BJ (cell line): ENCODE measurements at places on chromosomes 4 and X.
A peak's percentile ranks its signal among the peaks of the same experiment; 100 is the strongest.

- no peak for DNase-seq
Observed at GRCh38 chr4:81319657-81320056, 104.6 kb upstream of the PRKG2 start.

- DNase-seq = no peak
Observed at GRCh38 chr4:113884655-113885054, 94.8 kb downstream of the ARSJ start.

- DNase-seq = no peak
Observed at GRCh38 chr4:71406459-71406963, 67.7 kb downstream of the SLC4A4 start.

GRCh38 chr4:8592366-8593263, at the start of gene CPZ:
Gene CPZ, plus strand, starts transcription at chr4:8592765. Its CDS starts 69 bp downstream, at chr4:8592834.
- peak; percentile 5 for DNase-seq

GRCh38 chrX:40479777-40480318, 100.9 kb upstream of the ATP6AP2 start:
- no peak for DNase-seq

GRCh38 chrX:129714581-129714980, 24.2 kb upstream of the XPNPEP2 start:
- no peak for DNase-seq

GRCh38 chrX:24395775-24396174, 35.3 kb downstream of the SUPT20HL1 start:
- peak; percentile 19 for DNase-seq

GRCh38 chr4:52932591-52933470, 70.7 kb downstream of the RASL11B start:
- DNase-seq = no peak

DNA sequence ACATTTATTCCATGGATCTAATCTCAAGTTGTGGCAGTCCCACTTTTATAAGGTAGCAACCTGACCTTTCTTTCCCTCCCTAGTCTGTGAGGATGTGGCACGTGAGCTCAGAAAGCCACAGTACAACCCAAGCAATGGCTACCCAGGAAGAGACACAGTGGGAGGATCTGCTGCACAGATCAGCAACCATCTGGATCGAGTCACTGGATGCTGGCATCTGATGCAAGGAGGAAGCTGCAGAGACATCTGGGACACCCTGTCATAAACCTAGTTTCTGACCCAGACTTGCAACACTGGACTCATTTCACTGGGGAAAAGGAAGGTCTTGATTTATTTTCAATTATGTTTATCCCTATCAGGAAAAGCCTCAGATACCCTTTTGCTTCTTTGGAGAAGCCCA, 327.1 kb downstream of the PAPSS1 start:
- DNase-seq = no peak

GRCh38 chr4:7831330-7831729, 108.3 kb downstream of the AFAP1 start:
- peak; percentile 51 for DNase-seq

DNA sequence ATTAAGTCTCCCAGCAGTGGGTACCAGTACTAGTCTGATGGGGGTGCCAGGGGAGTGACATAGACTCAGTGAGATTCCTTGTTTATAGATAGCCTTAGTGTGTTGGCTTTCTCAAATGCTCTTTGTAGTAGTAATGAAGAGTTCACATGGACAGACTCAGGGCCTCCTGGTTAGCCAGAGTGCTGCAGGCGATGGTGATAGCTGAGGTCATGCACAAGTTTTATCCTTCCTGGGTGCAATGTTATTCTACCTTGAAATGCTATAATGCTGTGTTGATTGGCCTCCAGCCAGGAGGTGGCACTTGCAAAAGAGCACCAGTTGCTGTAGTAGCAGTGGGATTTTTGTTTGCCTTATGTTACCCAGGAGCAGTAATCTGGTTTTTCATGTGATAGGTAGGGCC, 35.5 kb upstream of the ADH4 start:
- DNase-seq = no peak

DNA sequence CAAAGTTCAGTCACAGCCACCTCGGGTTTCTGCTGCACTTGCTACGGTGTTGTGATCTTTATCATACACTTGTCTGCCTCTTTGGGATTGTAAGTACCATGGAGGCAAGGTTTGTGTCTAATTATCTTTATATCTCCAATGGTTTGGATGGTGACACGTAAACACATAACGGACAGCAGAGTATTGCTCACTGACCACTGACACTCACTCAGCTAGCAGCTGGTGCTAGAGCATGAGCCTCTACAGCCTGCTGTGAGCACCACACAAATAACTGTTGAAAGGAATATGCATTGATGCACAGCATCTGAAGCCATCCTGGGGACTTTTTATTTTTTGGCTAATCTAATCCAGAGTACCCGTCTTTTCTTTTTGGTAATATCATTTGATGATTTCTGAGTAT, 156.0 kb downstream of the DCLK2 start:
- no peak for DNase-seq

DNA sequence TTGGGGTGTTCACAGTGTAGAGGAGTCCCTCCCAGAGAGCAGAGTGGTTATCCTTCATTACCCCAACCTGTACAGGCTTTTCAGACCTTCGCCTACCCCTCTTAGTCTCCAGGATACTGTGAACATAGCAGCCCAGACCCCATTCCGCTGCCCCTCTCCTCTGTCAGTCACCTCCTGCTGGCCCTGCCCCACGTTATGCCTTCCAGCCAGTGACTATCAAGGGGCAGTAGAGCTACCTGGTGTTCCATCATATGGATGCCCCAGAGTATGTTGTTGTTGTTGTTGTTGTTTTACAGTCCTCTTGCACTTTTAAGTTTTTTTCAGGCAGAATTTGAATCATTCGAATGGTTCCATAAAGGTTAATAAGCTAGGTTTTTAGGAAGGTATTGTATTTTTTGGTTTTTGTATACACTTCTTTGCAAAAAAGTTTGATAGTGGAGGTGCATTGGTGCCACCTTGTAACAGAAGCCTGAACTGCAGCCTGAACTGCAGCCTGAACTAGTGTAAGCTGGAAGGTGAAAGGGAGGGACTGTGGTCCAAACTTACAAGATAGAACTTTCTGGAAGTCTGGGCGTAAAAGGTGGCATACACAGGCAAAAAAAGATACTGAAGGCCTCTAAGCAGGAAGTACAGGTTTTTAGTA, 101.4 kb upstream of the RAB40AL start:
- DNase-seq = no peak

DNA sequence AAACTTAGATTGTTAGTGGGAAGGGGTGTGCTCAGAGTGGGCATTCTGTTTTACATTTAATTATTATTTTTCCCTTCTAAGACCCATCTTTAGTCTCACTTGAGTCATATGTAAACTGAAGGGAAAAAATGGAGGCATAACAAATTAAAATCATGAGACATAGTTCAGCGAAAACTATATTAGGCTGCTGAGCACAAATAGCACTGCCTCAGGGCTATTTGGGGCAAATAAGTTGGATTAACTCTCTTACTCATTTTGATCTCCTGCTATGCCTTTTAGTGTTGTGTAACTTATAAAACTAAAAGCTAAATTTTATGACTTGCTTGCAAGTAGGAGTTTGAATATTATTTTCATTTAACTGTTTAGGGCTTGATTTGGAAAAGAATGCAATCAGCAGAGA, 1329.2 kb upstream of the PCDH7 start:
- no peak for DNase-seq

DNA sequence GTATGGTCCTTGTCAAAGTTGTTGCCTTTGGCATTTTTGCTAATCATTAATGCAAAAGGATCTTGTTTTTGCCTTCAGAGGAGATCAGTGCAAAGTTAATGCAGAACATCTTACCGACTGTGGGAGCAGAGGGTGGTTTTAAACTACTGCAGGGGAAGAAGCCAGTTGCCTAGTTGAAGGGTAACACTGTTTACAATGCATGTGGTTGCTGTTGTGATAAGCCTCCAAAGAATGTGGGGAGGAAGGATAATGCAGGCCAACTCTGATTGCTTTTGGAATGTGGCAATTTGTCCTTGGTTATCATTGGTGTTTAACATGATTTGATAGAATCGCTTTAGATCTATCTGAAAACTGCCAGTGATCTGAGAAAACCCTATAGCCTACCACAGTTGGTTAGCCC, 204.3 kb upstream of the TLL1 start:
- no peak for DNase-seq

GRCh38 chr4:142248946-142249345, 597.2 kb downstream of the INPP4B start:
- DNase-seq = peak; percentile 31

DNA sequence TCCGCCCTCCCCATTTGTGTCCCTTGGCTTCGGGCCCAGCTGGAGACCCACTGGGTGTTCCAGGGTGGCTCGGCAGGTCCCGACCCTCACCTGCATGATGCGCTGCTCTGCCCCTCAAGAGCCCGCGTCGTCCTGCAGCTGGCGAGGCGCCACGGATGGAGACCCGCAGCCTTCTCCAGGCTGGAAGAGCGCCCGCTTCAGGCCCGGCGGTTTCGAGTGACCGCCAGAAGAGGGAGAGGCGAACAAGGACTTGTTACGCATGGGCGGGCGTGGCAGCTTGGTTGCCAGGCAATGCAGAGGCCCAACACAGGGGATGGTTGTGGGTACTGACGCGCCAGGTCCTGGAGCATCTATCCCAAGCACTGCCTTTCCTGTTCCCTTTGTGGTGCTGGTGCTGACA, at the start of gene PDCL2:
TSS of gene PDCL2 (minus strand) at position 232 of the 400 bp plus-strand sequence. CDS start at position 96, 136 bp downstream.
- no peak for DNase-seq

DNA sequence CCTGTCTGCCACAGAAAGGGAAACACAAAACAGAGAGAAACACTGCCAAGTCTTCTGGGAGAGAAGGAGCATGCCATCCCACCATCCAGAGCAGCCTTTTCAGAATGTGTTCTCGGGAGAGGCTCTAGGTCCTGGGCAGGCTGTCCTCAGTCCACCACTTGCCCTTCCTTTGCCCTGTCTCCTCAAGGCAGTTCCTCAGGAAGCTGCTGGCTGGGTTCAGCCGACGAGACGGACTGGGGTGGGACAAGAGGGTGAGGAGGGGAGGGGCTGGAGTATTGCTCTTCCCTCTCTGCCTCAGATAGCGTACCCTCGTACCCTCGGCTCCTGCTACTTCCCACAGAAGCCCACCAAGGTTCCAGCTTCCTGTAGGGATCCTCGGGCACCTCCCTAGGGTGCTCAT, 26.6 kb upstream of the LGI2 start:
- DNase-seq = no peak

DNA sequence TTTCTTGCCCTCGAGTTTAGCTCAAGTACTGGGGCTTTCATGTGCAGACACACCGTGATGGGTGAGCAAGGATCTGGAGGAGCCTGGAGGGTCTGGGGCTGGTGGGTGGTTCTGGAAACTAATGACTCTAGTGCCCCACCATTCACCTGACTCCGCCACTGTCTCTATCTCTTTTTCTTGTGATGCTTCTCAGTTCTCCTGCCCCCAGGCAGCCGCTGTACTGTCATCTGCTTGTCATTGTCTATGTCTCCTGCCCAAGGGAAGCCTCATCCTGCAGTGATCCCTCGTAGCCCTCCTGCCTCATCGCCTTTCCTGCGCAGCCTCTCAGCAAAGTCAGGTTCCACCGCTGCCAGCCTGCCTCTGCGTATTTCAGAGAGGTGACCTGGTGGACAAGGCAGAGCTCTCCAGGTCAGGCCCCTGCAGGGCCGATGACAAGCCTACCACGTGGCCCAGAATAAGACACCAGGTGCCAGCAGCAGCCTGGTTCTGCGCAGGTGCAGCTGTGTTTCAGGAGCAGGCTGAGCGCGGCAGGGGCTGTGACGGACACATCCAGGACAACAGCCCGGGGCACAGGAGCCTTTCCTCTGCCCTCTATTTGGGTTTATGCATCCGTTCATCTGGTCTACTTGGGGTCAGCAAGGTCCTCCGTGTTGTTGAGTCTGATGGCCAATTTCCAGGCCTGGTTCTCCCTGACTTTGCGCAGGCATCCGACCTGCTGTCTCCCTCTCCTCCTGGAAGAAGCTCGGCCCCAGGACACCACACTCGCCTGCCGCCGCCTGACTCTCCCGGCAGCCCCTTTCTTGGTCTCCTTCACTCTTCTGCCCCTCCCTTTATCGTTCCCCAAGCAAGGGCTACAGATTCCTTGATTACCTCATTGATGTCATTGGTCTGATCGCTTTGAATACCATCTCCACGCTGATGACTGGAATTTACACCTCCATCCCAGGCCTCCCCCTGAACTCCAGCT, 30.9 kb upstream of the CDKN2AIP start:
- DNase-seq = no peak
